ENCODE measurements at places on chromosomes 11 and 22. TPM values are rescaled to one million over a fixed set of nuclear protein-coding genes. Genes with fewer than 3 reads are reported as not detected.

DNA sequence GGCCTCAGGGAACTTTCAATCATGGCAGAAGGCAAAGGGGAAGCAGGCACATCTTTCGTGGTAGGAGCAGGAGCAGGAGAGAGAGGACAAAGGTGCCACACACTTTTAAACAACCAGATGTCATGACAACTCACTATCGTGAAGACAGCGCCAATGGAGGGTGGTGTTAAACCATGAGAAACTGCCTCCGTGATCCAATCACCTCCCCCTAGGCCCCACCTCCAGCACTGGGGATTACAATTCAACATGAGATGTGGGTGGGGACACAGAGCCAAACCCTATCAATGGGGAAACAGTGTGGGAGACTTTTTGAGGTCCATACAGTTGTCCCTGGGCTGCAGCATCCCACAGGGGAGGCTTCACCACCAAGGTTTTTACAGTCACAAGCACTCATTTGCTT, 41.9 kb upstream of the CFAP300 start:
- H3K36me3 ChIP-seq, result no peaks in the 10 kb centered on the region
- DNase-seq, result no peak
- peaks cover 7% of the 10 kb centered on the region for H3K27me3 ChIP-seq
- peaks cover 7% of the 10 kb centered on the region for H3K4me1 ChIP-seq
- H3K4me3 ChIP-seq, result no peak overlapping the region

GRCh38 chr11:19576054-19576453, 136.6 kb upstream of the NAV2 start:
- no peaks in the 10 kb centered on the region for H3K27me3 ChIP-seq
- no peak for DNase-seq
- no peaks in the 10 kb centered on the region for H3K4me1 ChIP-seq
- H3K36me3 ChIP-seq, result no peaks in the 10 kb centered on the region
- H3K4me3 ChIP-seq, result no peak overlapping the region
- no peak overlapping the region for H3K27ac ChIP-seq

GRCh38 chr11:65915101-65915820, 3.6 kb downstream of the C11orf68 start:
- H3K36me3 ChIP-seq, result peaks cover 1% of the 10 kb centered on the region
- H3K27me3 ChIP-seq, result no peaks in the 10 kb centered on the region
- no peak overlapping the region for H3K27ac ChIP-seq
- no peak for DNase-seq
- peaks cover 32% of the 10 kb centered on the region for H3K4me1 ChIP-seq

DNA sequence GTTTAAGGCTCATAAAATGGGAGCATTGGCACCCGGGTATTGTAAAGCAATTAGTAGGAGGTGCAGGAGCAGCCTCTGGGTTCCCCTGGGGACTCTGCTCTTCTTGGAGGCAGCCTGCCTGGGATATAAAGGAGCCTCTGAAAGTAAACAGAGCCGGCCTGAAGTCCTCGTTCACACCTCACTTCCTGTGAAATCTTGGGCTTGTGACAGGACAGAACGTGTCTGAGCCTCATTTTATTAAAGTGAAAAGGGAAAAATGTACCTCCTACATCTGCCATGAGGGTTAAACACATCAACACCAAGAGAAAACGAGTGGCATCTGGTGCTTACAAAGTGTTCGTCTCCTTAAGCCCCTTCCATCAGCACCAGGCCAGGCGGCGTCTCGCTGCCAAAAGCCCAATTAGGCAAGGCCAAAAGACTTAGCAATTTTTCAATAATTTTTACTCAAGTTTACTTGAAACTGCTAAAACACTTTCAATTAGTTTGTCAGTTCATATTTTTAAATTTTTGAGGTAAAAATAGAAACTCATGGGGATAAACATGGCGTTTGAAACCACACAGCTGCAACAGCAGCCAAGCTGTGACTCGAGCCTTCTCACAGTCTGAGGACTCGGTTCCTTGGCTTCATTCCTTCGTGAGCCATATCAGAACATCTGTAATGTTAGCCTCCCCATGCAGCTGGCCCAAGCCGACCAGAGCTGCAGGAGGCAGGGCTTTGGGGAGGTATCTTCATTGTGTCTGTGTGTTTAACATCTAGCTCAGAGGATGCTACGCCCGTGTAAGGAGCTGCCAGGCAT, 33.6 kb downstream of the MAP6 start:
- H3K4me3 ChIP-seq, result no peak overlapping the region
- peaks cover 36% of the 10 kb centered on the region for H3K27me3 ChIP-seq
- no peaks in the 10 kb centered on the region for H3K4me1 ChIP-seq
- no peak overlapping the region for H3K27ac ChIP-seq
- H3K36me3 ChIP-seq, result no peaks in the 10 kb centered on the region

- no peak overlapping the region for H3K27ac ChIP-seq
- no peaks in the 10 kb centered on the region for H3K27me3 ChIP-seq
- DNase-seq, result no peak
- H3K36me3 ChIP-seq, result peaks cover 6% of the 10 kb centered on the region
Measured at GRCh38 chr22:20867179-20868024, 8.6 kb downstream of the SNAP29 start.

DNA sequence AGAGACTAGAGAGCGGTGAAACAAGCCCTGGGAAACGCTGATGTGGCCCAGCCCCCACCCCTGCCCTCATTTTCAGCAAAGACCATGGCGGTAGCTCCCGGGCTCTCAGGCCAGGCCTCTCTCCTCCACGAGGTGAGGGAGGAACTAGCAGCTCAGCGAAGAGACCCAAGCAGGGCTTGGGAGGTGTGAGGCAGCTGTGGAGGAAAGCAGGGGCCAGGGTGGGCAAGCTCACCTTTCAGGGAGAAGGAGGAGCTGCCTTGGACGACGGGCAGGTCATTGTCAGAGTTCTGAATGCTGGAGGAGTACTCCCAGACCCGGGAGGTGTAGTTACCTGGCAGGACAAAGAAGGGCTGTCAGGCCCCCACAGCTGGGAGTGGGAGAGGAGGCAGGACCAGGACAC, 19.9 kb downstream of the TRIM29 start:
- H3K27me3 ChIP-seq, result no peaks in the 10 kb centered on the region
- DNase-seq, result no peak
- H3K36me3 ChIP-seq, result no peaks in the 10 kb centered on the region
- H3K27ac ChIP-seq, result no peak overlapping the region
- H3K4me1 ChIP-seq, result no peaks in the 10 kb centered on the region
- no peak overlapping the region for H3K4me3 ChIP-seq

DNA sequence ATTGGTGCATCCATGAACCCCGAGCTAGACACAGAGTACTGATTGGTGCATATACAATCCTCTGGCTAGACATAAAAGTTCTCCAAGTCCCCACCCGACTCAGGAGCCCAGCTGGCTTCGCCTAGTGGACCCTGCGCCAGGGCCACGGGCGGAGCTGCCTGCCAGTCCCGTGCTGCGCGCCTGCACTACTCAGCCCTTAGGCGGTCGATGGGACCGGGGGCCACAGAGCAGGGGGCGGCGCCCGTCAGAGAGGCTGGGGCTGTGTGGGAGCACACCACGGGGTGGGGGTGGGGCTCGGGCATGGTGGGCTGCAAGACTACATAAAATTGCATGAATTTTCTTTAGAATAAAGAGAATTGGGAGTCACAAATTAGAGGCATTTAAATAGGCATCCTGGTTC, 248.6 kb downstream of the TMEM135 start:
- no peaks in the 10 kb centered on the region for H3K27me3 ChIP-seq
- H3K27ac ChIP-seq, result no peak overlapping the region
- H3K36me3 ChIP-seq, result no peaks in the 10 kb centered on the region

GRCh38 chr22:30841273-30841672, 127.3 kb downstream of the MORC2 start:
- H3K36me3 ChIP-seq, result no peaks in the 10 kb centered on the region
- H3K27ac ChIP-seq, result no peak overlapping the region
- DNase-seq, result no peak
- H3K4me3 ChIP-seq, result no peak overlapping the region
- H3K27me3 ChIP-seq, result no peaks in the 10 kb centered on the region
- no peaks in the 10 kb centered on the region for H3K4me1 ChIP-seq

DNA sequence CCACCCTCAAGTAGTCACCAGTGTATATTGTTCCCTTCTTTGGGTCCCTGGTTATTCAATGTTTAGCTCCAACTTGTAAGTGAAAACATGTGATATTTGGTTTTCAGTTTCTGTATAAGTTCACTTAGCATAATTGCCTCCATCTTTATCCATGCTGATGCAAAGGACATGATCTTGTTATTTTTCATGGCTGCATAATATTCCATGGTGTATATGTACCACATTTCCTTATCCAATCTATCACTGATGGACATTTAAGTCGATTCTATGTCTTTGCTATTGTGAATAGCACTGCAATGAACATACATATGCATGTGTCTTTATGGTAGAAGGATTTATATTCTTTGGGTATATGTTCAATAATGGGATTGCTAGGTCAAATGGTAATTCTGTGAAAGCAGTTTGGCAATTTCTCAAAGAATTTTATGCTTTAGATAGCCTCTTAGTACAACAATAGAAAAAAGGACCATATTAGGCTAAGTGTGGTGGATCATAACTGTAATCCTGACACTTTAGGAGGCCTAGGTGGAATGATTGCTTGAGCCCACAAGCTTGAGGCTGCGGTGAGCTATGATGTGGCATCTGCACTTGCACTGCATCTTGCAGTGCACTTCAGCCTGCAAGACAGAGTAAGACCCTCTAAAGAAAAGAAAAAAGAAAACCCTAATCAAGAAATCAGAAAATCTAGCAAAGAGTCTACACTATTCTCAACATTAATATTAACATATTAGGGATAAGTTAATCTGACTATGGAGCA, 468.5 kb upstream of the FAT3 start:
- DNase-seq, result no peak
- H3K4me3 ChIP-seq, result no peak overlapping the region
- H3K4me1 ChIP-seq, result no peaks in the 10 kb centered on the region
- no peaks in the 10 kb centered on the region for H3K36me3 ChIP-seq
- H3K27ac ChIP-seq, result no peak overlapping the region

GRCh38 chr11:57776577-57777210, 15.1 kb downstream of the CTNND1 start:
- peaks cover 23% of the 10 kb centered on the region for H3K4me1 ChIP-seq
- H3K4me3 ChIP-seq, result no peak overlapping the region
- no peaks in the 10 kb centered on the region for H3K27me3 ChIP-seq

GRCh38 chr22:31120230-31120629, 2.5 kb upstream of the INPP5J start:
- H3K4me3 ChIP-seq, result no peak overlapping the region
- no peaks in the 10 kb centered on the region for H3K4me1 ChIP-seq
- no peaks in the 10 kb centered on the region for H3K27me3 ChIP-seq

DNA sequence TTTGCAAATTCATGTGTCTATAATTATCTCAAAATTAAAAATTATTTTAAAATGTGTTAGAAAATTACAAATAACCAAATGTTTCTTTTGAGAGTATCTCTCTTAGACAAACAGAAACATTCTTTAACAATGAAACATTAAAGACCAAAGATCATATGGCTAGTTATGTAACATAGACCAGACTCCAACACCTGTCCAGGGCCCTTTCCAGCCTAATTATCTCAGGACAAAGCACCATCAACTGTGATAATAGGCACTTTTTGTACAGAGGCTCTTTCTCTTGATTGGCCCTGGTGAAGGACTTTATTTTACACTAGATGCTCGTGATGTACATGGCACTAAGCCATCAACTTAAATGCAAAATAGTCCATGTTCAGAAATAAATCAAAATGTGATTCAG, 5.0 kb upstream of the PLEKHA7 start:
- H3K4me3 ChIP-seq, result no peak overlapping the region
- peaks cover 3% of the 10 kb centered on the region for H3K4me1 ChIP-seq
- DNase-seq, result no peak
- H3K27me3 ChIP-seq, result peaks cover 15% of the 10 kb centered on the region
- H3K27ac ChIP-seq, result no peak overlapping the region
- H3K36me3 ChIP-seq, result no peaks in the 10 kb centered on the region

- no peaks in the 10 kb centered on the region for H3K4me1 ChIP-seq
- no peak overlapping the region for H3K27ac ChIP-seq
- H3K36me3 ChIP-seq, result no peaks in the 10 kb centered on the region
- no peak overlapping the region for H3K4me3 ChIP-seq
- no peak for DNase-seq
Measured at GRCh38 chr22:35978889-35979288, 49.7 kb downstream of the RBFOX2 start.

DNA sequence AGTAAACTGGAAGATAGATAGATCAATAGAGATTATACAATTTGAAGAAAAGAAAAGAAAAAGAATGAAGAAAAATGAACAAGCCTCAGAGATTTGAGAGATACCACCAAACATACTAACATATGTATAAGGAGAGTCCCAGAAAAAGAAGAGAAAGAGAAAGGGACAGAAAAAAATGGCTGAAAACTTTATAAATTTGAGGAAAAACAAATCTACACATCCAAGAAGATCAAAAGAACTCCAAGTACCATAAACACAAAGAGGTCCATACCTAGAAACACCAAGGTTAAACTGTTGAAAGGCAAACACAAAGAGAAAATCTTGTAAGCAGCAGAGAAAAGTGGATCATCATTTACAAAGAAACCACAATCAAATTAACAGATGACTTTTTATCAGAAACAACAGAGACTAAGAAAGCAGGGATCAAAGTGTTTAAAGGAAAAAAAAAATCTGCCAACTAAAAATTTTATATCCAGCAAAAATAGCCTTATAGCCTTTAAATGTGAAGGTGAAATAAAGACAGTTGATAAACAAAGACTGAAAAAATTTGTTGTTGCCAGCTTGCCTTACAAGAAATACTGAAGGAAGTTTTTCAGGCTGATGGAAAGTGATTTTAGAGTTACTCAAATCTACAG, 11.8 kb upstream of the AKIP1 start:
- no peak overlapping the region for H3K4me3 ChIP-seq
- H3K36me3 ChIP-seq, result peaks cover 4% of the 10 kb centered on the region

DNA sequence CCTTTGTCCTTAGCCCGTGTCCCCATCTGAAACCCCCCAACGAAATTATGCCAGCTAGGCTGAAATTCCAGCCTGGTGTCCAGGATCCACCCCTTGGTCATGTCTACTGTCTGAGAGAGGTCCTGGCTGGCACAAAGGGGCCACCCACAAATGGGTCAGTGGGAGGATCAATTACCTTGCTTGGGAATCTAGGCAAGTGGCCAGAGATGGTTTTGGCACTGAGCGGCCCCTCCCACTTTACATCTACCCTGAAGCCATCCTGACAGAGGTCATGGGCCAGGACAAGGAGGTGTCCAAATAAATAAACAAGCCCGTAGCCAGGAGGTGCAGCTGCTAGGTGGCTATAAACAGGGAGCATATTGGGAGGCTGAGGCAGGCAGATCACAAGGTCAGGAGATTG, 311.5 kb downstream of the MN1 start:
- H3K36me3 ChIP-seq, result no peaks in the 10 kb centered on the region
- H3K27me3 ChIP-seq, result peaks cover 3% of the 10 kb centered on the region
- DNase-seq, result no peak
- no peaks in the 10 kb centered on the region for H3K4me1 ChIP-seq
- H3K27ac ChIP-seq, result no peak overlapping the region

- no peak overlapping the region for H3K27ac ChIP-seq
- H3K4me3 ChIP-seq, result no peak overlapping the region
- H3K36me3 ChIP-seq, result no peaks in the 10 kb centered on the region
- DNase-seq, result no peak
- no peaks in the 10 kb centered on the region for H3K4me1 ChIP-seq
- peaks cover 6% of the 10 kb centered on the region for H3K27me3 ChIP-seq
Measured at GRCh38 chr22:34992672-34993071, 73.3 kb upstream of the ISX start.

- no peaks in the 10 kb centered on the region for H3K27me3 ChIP-seq
- H3K4me1 ChIP-seq, result peaks cover 54% of the 10 kb centered on the region
- DNase-seq, result peak; percentile 86
- H3K36me3 ChIP-seq, result peaks cover 12% of the 10 kb centered on the region
- peak overlapping the region; percentile 10 for H3K4me3 ChIP-seq
Measured at GRCh38 chr11:61971248-61972111, 4.0 kb upstream of the FTH1 start.

The BRSK2 gene
- 0.44 TPM for total RNA-seq

The XKR3 gene
- not detected for total RNA-seq

The RAG2 gene
- total RNA-seq, result not detected

The CCDC15 gene
- 6.1 TPM for total RNA-seq

The C11orf86 gene
- total RNA-seq, result not detected

The UBQLNL gene
- total RNA-seq, result 0.15 TPM

The DUSP8 gene
- total RNA-seq, result 3.0 TPM

The TOM1 gene
- total RNA-seq, result 26.3 TPM

The NRIP3 gene
- total RNA-seq, result 3.0 TPM

The NXPE2 gene
- not detected for total RNA-seq

The TRIM51 gene
- total RNA-seq, result not detected
